Muscle of back (tissue), 13 donors: ENCODE measurements at places on chromosomes 3 and 15.

- no peak for DNase-seq
Observed at GRCh38 chr3:150077581-150078247, 107.0 kb upstream of the PFN2 start.

DNA sequence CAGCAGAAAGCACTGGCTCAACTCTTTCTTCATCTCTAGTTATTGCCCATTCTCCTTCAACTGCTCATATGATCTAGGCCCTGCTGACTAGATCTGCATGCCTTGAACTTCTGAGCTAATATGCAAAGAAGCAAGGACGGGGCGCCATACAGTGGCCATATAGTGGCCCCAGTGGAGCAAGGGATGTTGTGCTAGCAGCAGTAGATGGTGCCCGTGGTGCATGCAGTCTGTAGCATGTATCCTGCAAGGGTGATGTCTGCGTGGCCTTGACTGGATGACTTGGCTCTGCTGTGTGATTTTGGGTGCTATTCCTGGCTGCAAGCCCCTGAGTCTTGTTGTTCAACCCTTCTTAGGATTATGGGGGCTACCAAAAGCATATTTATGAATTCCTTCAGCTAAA is 12.2 kb upstream of the NMD3 start:
- no peak for DNase-seq

- no peak for DNase-seq
Observed at GRCh38 chr15:28075573-28075972, 23.5 kb downstream of the OCA2 start.

DNA sequence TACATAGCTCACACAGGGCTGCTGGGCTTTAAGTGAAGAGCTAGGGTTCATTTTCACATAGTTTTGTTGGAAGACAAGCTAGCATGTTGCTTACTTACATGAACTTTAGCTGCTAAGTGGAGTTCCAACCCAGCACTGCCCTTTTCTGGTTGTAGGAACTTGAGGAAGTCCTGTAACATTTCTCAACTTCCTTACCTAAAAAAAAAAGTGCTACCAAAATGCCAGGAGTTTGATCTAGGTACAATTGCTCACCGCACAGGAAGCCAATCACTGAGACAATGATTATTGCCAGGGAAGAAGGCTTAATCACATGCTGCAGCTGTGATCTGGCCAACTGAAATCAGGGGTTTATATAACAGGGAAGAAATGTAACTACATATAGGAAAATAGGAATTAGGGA is 52.8 kb downstream of the IL12A start:
- DNase-seq: no peak

GRCh38 chr15:31324806-31325594 is 1.6 kb upstream of the KLF13 start:
- DNase-seq: no peak

- DNase-seq: no peak
Observed at GRCh38 chr3:156536524-156537316, 18.2 kb downstream of the SSR3 start.

- no peak for DNase-seq
Observed at GRCh38 chr15:55282284-55282833, 7.3 kb downstream of the RAB27A start.

GRCh38 chr15:31372635-31373091 is 46.0 kb downstream of the KLF13 start:
- DNase-seq: peak; percentile 68

- peak; percentile 86 for DNase-seq
Observed at GRCh38 chr3:190321789-190322603, at the start of gene CLDN1. Gene CLDN1 (minus strand): TSS chr3:190322446. CDS start chr3:190322206, 240 bp downstream.

DNA sequence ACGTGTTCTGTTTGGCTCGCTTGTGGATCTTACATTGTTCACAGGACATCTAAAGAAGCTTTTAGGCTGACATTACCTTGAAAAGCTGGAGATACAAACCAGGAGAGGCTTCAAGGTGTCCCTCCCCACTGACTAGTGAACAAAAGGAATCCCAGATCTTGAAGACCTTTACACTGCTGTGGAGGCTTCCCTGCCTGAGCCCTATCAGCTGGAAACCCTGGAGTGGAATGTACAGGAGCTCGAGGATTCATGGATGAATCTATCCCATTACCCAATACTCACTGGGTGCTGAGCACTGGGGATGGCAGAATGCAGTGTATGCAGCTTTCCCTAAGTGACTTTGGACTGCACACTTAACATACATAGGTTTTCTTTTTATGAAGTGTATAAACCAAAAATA is 82.3 kb upstream of the MFGE8 start:
- DNase-seq: no peak

GRCh38 chr3:193819117-193820010 is 226.4 kb downstream of the OPA1 start:
- no peak for DNase-seq

DNA sequence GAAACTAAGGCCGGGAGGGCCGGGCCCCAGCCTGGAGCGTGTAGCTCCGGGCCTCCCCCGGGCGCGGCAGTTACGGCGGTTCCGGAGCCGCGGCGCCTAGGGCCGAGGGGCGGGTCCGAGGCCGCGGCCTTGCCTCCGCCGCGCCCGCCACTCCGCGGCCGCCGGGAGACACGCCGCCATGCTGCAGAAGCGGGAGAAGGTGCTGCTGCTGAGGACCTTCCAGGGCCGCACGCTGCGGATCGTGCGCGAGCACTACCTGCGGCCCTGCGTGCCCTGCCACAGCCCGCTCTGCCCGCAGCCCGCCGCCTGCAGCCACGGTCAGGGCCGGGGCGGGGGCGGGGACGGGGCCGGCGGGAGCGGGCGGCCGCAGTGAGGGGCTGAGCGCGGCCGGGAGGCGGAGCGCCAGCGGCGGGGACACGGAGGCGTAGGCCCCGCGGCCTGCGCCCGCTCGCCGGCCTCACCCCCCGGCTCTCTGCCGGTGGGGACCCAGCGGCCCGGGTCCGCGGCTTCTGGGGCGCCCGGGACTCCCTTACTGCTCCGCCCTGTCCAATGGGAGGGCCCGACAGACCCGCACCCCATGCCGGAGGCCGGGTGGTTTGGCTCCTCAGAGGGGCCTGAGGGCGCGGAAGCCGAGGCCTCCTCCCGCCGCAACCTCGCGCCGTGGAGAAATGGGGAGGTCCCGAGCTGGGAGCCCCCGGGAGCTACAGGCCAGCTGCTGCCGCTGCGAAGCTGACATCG is at the start of gene DIS3L:
Gene DIS3L, plus strand, starts transcription at position 150 of the 738 bp plus-strand sequence. Its CDS starts 29 bp downstream, at position 179.
- DNase-seq: peak; percentile 48

DNA sequence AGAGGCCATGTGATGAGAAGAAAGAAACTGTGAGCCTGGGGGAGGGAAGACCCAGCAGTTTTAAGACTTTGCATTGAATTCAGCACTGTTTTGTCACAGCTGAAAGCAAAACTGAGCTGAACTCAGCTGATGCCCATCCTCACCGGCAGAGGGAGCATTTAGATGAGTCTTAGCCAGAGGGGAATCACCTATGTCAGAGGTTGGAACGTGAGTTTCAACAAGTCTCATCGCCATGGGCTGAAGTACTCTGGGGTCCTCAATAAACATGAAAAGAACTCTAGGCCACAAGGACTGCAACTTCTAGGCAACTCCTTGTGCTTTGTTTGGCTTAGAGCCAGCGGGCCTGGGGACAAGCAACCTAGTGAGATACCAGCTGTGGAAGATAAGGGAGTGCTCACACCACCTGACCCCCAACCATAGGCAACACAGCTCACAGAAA is 324.5 kb downstream of the TBL1XR1 start:
- peak; percentile 23 for DNase-seq

DNA sequence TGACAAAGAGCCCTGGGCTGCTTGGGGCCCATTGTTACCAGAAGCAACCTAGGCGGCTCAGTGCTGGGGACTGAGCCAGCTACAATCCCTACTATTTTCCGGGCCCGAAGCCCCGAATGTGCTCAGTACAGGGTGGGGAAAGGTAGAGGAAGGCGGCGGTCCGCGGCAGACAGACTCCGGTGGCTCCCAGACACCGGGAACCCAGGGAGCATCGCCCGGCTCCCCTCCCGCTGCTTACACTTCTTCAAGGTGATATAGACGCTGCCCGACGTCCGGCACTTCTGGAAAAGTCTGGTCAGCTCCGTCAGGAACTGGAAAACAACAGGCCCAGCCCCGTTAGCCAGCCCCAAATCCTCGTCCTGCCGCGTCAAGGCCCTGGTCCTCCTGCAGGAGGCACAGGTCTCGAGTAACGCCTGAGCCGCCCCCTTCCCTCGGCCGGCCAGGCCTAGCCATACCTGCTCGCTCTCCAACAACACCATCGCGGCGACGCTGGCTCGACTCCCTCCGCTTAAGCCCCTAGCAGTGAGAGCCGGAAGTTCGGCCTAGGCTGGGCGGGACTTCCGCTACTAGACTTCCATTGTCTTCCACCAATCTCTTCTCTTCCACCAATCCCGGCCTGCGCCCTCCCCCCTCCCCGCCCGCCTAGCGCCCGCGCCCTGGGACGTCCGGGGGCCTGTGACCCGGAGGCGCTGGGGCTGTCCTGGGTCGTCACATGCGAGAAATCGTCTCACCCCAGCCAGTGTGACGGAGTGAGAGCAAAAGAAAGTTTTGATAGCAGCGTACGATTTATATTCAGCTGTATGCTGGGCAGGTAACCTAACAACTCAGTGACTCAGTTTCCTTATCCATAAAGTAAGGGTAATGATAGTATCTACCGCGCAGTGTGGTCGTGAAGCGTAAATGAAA is at the start of gene SRP14:
Gene SRP14, minus strand, starts transcription at position 544 of the 906 bp plus-strand sequence. Its CDS starts 65 bp downstream, at position 479.
- peak; percentile 97 for DNase-seq

- no peak for DNase-seq
Observed at GRCh38 chr3:196057760-196058331, 24.0 kb downstream of the TFRC start.

DNA sequence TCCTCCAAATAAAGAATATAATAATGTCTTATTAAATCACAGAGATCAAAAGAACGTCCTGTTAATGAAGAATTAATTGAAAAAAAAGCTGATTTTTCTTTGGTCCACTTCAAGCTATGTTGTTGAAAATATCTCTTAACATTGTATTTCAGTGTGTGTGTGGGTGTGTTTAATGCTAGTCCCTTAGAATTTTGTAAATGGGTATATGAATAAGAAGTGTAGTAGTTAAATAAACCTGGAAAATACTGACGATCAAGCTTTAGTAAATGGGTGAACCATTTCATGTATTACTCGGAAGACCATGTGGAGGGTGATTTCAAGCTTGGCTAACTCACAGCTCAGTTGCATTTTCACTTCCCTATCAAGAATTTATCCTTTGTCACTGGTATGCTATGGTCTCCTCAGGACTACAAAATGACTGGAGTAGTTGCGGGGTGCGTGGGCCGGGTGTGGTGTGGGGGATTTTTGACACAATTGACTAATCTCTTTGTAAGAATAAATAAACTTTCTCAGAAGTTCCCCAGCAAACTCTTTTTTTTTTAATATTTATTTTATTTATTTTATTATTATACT is 586.4 kb downstream of the GRM7 start:
- DNase-seq: no peak

DNA sequence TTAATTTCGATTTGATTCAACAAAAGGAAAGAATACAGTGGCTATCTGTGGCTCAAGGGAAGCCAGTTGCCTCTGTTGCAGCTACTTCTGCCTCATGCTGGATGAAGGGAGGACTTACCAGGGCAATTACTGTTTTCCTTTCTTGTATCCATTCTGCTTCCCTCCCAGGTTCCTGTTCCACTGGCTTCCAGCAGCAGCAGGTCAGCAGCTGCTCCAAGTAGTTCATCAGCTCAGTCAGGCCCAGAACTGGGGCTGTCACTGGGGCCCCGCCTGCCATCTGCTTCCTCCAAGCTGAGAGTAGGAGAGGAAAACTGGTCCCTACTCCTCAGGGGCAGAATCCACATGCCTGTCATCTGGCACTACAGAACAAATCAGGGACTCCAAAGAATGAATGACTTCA is 48.6 kb upstream of the ULK4 start:
- DNase-seq: no peak

DNA sequence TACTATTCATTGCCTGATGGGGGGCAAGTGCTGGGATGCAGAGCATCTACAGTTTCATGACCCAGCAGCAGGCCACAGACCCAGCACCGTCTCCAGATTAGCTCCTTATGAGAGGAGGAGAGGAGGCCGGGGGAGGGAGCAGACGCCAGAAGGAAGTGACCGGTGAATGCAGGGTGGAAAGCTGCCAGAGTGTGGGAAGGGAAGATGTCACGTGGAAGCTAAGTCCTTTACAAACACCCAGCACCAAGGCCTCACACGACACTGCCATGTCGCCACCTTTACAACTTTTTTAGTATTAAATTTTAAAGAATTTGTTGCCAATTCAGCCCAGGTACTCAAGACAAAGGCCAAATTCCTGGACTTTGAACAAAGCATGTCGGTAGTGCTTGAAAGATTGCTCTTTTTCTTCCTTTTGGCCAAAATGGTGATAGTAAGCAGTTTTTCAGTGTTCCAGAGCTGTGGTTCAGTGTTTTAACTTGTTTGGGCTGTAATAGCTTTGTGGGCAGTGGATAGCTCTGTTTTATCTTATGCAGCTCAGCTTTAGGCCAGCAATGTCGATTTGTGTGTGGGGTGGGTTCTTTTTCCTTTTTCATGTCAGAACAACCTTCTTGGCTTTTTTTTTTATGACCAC is 58.2 kb downstream of the ZBTB38 start:
- DNase-seq: peak; percentile 59

DNA sequence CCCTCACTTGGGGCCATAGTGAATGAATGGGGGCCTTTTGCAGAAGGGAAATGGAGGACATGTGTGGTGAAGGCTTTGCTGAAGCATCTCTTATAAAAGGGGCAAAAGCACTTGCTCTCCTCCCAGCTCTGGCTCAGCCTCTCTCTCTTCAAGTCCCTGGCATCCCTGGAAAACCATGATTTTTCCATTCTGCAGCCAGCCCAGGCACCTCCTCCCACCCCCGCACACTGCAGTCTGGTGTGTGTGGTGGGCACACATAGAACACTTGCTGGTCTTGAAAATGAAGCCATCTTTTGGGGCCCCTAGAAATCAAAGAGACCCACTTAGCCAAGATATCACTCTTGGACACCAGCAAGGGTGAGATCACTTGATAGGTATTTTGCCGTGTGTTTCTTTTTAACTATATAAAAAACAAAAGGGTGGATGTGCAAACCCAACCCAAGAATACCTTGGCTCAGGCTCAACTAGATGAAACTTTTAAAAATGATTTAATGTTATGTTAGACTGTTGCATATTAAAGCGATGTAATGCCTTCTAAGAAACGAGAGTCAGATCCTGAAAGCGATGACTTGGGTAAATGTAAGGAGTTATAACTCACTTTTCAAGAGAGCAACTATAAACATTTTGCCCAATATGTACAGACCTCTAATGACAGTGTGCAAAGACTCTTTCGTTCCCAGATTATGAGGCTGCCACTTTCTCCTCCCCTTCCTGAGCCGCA is 16.4 kb upstream of the ALDH1A3 start:
- DNase-seq: no peak

GRCh38 chr3:64150623-64151207 is 74.6 kb downstream of the PRICKLE2 start:
- peak; percentile 90 for DNase-seq

- DNase-seq: no peak
Observed at GRCh38 chr3:134620476-134621115, 30.2 kb downstream of the KY start.

GRCh38 chr15:43317566-43318184 is 12.7 kb downstream of the LCMT2 start:
- no peak for DNase-seq

GRCh38 chr3:136141891-136142290 is 54.2 kb downstream of the MSL2 start:
- no peak for DNase-seq

DNA sequence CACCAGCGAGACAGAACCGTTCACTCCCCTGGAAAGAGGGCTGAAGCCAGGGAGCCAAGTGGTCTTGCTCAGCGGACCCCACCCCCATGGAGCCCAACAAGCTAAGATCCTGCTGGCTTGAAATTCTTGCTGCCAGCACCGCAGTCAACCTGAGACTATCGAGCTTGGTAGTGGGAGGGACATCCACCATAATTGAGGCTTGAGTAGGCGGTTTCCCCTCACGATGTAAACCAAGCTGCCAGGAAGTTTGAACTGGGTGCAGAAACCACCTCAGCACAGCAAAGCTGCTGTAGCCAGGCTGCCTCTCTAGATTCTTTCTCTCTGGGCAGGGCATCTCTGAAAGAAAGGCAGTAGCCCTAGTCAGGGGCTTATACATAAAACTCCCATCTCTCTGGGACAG is 151.0 kb downstream of the MBNL1 start:
- no peak for DNase-seq
